ENCODE measurements at places on chromosomes 5 and 9.

DNA sequence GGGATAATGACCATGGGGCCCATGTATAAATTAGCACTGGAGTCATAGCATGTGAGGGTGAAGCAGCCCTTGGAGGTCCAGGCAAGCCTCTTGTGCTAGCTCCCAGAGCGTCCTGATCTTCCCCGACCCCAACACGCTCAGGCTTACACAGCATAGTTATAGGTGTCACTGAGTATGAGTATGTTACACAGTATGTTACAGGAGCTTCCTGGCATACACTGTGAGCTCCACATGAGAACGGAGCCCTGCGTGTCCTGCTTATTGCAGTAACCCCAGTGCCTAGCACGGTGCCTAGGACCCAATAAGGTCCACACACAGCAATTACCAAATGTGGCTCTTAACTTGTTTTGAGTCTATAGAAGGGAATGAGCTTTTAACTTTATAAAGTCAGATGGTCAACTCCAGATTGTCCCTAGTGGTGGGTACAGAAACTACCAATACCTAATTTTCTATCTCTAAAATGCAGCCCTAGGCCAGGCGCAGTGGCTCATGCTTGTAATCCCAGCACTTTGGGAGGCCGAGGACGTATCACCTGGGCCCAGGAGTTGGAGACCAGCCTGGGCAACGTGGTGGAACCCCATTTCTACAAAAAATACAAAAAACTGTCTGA, 64.1 kb downstream of the PLAC8L1 start:
- DNase-seq: peak; percentile 46

GRCh38 chr5:103389357-103389756, 130.8 kb downstream of the MACIR start:
- DNase-seq: no peak

GRCh38 chr5:72552041-72552557, 44.9 kb upstream of the ZNF366 start:
- DNase-seq: no peak

DNA sequence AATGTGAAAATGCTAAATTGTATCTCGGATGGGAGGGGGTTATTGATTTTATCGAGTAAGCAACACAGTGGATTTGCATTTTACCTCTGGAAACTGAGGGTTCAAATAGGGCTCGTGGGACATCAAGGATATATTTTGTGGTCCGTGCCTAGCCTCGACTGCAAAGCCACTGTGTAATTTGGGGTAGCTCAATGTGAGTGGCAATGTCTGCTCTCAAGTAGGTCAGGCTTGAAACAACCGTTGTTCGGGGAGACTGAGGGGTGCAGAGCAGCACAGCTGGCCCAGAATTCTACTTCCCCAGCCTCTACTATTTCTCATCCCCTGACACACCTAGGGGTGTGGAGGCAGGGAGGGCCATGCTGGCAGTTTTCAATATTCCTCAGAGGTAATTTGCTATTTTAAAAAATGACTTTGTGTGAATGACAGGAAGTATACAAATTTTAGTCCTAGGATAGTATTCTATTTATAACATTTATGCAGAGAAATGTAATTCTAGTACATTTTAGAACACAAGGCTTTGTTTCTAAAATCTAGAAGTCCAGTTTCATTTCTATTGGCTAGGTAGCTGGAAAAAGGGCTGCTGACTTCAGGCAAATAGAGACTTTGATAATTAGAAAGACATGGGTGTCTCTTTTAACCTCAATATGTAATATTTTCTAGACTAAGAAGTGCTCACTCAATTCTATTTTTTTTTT, 1.4 kb upstream of the DAB2 start:
- DNase-seq: no peak

DNA sequence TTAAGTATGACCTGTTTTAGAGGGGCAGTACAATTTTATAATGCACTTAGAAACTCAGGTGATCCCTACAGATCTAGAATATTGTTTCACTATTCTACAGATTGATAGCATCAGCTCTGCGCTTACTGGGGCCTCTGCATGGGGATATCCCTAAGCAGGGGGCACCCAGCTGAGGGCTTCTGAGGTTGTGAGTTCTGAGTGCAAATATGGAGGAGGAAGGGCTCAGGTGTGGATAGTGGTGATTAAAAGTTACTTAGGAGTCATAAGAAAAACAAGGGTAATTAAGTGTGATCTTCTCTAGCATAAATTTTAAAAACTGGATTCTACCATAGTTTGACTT, 274.4 kb downstream of the EFNA5 start:
- no peak for DNase-seq

- DNase-seq: no peak
These were observed 64.2 kb upstream of the CKS2 start for GRCh38 chr9:89246840-89247239.

GRCh38 chr5:141303756-141304155, at the start of gene SLC25A2:
TSS of gene SLC25A2 (minus strand) at chr5:141304049. CDS start at chr5:141303865, 184 bp downstream.
- DNase-seq: no peak

DNA sequence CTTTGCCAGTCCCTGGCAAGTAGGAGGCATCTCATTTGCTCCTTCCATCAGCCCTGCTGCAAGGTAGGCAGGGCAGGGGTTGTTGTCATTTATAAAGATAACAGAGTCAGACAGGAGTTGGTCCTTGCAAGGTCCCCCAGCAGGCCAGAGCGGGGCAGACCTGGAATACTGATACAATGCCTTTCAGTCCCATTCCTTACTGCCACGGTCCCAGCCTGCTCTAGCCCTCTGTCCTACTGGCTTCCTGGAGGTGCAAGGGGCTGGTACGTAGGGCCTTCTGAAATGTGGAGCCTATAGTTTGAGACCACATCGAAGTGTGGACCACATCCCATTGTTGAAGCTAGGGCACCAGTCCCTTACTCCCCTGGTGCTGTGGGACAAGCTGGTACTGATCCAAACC, 42.8 kb upstream of the PITX1 start:
- no peak for DNase-seq

GRCh38 chr5:90939211-90939610, 380.6 kb downstream of the ADGRV1 start:
- DNase-seq: no peak

GRCh38 chr5:151770383-151771258, 1.1 kb upstream of the G3BP1 start:
- no peak for DNase-seq

All from NAMALWA (cell line).